ENCODE measurements at places on chromosomes 16 and 17. TPM values are rescaled to one million over a fixed set of nuclear protein-coding genes. Genes with fewer than 3 reads are reported as not detected.

The TRIM47 gene
- total RNA-seq, result 68.2 TPM

The NTN1 gene
- 33.1 TPM for total RNA-seq

The TMEM114 gene
- not detected for total RNA-seq

The VASN gene
- 31.5 TPM for total RNA-seq

The C17orf58 gene
- total RNA-seq, result 10.0 TPM

The PLD2 gene
- 48.7 TPM for total RNA-seq

The ATP5PD gene
- 226 TPM for total RNA-seq

The INCA1 gene
- total RNA-seq, result 1.4 TPM

The COX6A2 gene
- total RNA-seq, result 1.3 TPM

The PLA2G10 gene
- 7.0 TPM for total RNA-seq

The HS3ST3A1 gene
- total RNA-seq, result 0.49 TPM

The ECI1 gene
- 69.9 TPM for total RNA-seq

The HS3ST4 gene
- 0.12 TPM for total RNA-seq

The KRT25 gene
- not detected for total RNA-seq

The CMTM1 gene
- 12.1 TPM for total RNA-seq

The MXRA7 gene
- total RNA-seq, result 217 TPM

The TIGD7 gene
- total RNA-seq, result 9.9 TPM

The KREMEN2 gene
- total RNA-seq, result not detected

The FN3KRP gene
- 38.5 TPM for total RNA-seq

The RSPRY1 gene
- total RNA-seq, result 49.6 TPM

The GRAPL gene
- total RNA-seq, result 9.2 TPM
